ENCODE measurements at places on chromosomes 11 and 22.

- no peak for DNase-seq
Measured at GRCh38 chr11:64241491-64242374, 838 bp downstream of the FKBP2 start.

DNA sequence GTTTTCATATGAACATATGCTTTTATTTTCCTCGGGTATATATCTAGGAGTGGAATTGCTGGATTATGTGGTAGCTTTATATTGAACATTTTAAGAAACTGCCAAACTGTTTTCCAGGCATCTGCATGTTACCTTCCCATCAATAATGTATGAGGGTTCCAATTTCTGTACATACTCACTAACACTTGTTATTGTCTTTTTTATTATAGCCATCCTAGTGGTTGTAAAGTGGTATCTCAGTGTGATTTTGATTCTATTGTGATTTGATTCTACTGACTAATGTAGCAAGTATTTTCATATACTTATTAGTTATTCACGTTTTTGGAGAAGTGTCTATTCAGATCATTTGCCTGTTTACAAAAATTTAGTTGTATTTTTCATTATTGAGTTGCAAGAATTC lies 2.0 kb downstream of the ANO5 start:
- no peak for DNase-seq

DNA sequence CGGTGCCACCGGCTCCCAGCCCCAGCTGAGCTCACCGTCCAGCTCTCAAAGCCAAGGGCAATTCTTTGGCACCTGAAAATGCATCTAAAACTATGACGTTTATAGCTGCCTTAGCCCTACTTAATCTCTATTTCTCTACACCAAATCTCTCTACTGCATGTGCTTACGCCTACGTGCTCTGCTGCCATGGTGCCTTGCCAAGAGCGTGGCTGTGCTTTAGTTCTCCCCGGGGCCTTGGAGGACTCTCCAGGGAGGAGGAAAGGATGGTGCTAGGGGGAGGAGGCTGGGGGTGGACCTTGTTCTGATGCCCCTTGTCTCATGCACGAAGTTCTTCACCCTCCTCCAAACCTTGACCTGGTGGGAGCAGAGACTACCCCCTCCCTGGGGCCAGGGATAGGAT lies 9.0 kb upstream of the BID start:
- no peak for DNase-seq

- DNase-seq: no peak
Measured at GRCh38 chr22:38075105-38075825, 8.7 kb downstream of the SLC16A8 start.

DNA sequence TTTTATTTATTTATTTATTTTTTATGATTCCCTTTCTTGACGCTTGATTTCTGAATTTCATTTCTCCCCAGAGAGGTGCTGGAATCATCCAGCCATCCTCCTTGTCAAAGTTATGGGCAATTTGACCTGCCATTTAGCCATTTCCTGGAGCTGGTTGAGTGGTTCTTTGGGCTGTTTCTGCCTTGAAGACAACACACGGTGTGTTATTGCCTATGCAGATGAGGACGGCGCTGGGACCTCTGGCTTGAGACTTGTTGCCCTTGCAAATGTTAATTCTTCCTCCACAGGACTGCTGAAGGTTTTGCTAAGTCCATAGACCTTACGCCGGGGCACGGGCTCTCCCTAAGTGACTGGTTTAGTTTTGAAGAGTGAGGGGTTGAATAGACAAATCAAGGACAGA lies 147.9 kb upstream of the PLET1 start:
- no peak for DNase-seq

- no peak for DNase-seq
Measured at GRCh38 chr11:113389272-113389671, 1.7 kb downstream of the ANKK1 start.

- no peak for DNase-seq
Measured at GRCh38 chr22:42419243-42419881, 12.8 kb downstream of the NFAM1 start.

DNA sequence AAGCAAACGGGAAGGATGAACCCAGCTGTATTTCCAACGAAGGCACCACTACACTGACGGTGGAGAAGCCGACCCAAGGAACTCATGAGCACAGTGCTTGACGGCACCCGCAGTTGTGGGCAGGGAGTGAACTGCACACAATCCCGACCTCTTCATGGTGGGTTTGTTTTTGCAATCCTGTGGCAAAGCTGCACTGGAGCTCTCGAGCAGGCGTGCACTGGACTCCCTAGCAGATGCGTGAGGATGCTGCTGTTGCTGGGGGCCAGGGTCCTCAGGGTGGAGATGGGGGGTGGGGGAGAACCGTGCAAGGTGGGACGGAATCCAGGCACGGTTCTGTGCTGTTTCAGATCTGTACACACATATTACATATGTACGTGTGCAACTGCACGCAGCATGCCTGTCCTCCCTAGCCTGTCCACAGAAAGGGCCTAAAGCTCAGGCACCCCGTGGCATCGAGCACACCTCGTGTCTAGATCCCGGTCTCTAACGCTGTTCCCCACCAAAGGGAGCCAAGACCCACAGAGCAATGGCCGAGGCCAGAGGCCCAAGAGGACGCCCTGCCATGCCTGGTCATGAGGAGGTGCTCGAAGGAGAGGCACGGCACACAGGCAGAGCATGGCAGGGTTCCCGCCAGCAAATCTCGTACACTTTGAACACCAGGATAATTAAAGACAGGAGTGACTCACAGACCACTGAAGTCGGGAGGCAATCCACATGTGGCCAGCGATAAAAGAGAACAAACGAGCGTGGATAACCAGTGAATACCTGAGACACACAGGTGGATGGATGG lies 17.6 kb downstream of the ALG12 start:
- no peak for DNase-seq

- DNase-seq: no peak
Measured at GRCh38 chr11:122346006-122346405, 230.0 kb upstream of the BLID start.

DNA sequence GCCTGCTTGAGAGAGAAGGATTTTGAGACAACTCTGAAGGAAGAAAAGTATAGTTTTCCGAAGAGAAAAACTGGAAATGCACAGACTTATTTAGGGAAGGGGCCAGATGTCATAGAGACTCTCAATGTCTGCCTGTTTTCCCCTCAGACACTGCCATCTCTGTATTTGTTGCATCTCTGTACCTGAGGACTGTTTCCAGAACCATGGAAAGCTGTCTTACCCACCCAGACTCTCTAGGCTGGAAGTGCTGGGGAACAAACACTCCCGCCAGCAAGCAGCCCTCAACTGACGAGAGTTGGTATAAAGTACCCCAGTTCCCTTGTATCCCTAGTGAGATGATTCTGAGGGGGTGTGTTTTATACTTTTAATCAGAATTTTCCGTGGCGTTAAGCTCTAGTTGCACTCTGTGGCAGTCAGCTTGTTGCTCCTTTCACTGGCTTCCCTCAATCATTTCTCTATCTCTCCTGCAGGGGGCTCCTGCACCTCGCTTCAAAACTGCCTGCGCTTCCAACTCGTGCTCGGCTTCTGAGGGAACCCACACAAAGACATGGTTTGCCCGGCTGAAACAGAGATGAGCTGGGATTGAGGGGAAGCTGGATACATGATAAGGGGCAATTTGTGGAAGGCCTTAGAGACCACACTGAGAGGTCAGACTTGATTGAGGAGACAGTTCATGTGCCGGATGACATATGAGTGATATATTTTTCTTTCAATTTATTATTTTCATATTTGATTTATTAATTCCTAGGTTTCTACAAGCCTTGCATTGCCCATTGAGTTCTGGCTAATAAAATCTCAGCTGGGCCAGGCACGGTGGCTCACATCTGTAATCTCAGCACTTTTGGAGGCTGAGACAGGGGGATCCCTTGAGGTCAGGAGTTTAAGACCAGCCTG lies 36.9 kb upstream of the CLPB start:
- DNase-seq: peak; percentile 61

DNA sequence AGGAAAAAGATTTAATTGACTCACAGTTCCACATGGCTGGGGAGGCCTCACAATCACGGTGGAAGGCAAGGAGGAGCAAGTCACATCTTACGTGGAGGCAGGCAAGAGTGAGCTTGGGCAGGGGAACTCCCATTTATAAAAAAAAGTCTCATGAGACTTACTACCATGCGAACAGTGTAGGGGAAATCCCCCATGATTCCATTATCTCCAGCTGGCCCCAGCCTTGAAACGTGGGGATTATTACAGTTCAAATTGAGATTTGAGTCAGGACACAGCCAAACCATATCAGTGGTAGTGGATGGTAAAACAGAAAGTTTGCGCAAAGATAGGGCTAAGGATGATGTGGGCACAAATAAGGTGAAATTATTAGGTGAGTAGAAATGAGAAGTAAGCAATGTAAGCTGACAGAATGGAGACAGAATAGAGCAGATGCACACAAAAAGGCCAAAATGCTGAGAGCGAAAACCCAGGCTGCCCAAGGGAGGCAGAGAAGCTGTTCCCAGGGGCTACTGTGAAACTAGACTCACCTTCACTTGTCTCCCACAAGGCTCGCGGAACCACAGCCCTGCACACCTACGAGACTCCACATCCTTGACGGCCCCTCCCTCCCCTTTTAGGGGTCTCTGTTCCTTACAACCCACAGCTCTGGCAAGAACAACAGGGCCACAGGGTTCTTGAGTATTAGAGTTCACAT lies 377.6 kb downstream of the CADM1 start:
- DNase-seq: no peak
